ENCODE measurements at places on chromosomes 11 and 22. TPM values are rescaled to one million over a fixed set of nuclear protein-coding genes. Genes with fewer than 3 reads are reported as not detected.

Gene RFPL2
- polyA plus RNA-seq = 1.9 TPM

GRCh38 chr11:14614091-14614622, 29.4 kb upstream of the PDE3B start:
- DNase-seq = no peak
- H3K36me3 ChIP-seq = peaks cover 4% of the 10 kb centered on the region
- H3K4me1 ChIP-seq = peaks cover 5% of the 10 kb centered on the region
- H3K27me3 ChIP-seq = no peaks in the 10 kb centered on the region

Gene MRE11
- 14.4 TPM for polyA plus RNA-seq

Gene MED15
- polyA plus RNA-seq = 120 TPM

GRCh38 chr22:28252539-28252938, 333.5 kb upstream of the PITPNB start:
- H3K36me3 ChIP-seq = no peaks in the 10 kb centered on the region
- H3K4me3 ChIP-seq = no peak overlapping the region
- no peak for DNase-seq
- H3K27me3 ChIP-seq = no peaks in the 10 kb centered on the region
- no peak overlapping the region for H3K27ac ChIP-seq
- no peaks in the 10 kb centered on the region for H3K4me1 ChIP-seq

Gene CHADL
- polyA plus RNA-seq = 0.70 TPM

Gene LRRN4CL
- polyA plus RNA-seq = not detected

DNA sequence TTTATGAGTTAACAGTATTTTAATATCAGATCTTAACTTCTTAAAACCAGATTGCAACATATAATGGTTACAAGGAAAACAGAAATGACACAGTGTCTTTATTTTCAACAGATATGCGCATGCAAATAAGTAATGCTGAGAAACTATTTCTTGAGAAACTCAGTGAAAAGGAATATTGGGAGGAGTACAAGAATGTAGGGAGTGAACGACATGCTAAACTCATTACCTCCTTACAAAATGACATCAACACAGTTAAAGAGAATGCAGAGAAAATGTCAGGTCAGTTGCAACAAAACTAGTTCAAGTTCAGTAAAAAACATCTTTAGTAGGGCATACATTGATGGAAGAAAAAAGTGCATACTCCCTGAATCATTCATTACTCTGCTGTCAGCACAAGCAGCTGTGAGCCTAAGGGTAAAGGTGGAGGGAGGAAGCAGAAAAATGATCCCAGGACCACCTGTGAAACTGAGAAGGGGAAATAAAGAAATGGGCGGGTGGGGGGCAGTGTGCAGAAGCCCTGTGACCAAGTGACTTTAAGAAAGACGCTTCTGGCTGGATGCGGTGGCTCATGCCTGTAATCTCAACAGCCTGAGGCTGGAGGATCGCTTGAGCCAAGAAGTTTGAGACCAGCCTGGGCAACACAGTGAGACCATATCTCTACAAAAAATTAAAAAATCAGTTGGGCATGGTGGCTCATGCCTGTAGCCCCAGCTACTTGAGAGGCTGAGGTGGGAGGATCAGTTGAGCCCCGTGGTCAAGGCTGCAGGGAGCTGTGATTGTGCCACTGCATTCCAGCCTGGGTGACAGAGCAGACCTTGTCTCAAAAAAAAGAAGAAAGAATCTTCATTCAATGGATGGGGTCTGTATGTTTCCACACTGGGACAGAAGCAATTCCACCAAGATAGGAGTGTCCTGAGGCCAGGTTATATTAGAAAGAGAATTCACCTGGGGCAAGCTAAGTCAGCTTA, 31.2 kb downstream of the CCDC83 start:
- H3K27me3 ChIP-seq = no peaks in the 10 kb centered on the region
- no peak overlapping the region for H3K27ac ChIP-seq
- no peak overlapping the region for H3K4me3 ChIP-seq
- H3K4me1 ChIP-seq = no peaks in the 10 kb centered on the region
- no peak for DNase-seq
- H3K36me3 ChIP-seq = no peaks in the 10 kb centered on the region

DNA sequence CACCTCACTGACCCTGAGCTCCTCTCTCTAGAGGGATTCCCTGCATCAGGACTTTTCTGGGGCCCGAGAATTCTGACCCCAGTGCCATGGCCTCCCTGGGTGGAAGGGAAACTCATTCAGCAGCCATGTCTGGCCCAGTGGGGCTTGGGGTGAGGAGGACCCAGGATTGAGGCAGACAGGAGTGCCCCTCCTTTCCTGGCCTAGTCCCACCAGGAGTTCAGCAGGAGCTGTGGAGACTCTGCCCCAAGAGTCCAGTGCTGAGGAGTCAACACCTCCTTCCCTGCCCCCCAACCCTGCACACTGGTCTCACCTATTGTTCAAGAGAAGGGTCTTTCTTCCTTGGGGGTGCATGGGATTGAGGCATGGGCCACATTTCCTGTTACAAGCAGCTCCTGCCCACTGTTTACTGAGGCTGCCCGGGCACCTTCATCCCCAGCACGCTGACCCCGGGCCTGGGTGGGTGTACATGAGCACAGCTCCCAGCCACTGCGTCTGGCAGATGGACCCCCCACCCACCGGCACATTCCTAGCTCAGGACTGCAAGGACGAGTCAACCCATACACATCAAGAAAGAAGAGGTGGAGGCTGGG, 33.9 kb downstream of the ALX4 start:
- H3K4me1 ChIP-seq = no peaks in the 10 kb centered on the region
- no peak overlapping the region for H3K27ac ChIP-seq
- H3K4me3 ChIP-seq = no peak overlapping the region
- no peaks in the 10 kb centered on the region for H3K27me3 ChIP-seq

- no peaks in the 10 kb centered on the region for H3K4me1 ChIP-seq
- H3K27me3 ChIP-seq = no peaks in the 10 kb centered on the region
- no peak for DNase-seq
- peak overlapping the region; percentile 71 for H3K27ac ChIP-seq
- H3K4me3 ChIP-seq = no peak overlapping the region
Observed at GRCh38 chr22:24730864-24731263, 43.7 kb downstream of the PIWIL3 start.

Gene RAG2
- polyA plus RNA-seq = not detected

DNA sequence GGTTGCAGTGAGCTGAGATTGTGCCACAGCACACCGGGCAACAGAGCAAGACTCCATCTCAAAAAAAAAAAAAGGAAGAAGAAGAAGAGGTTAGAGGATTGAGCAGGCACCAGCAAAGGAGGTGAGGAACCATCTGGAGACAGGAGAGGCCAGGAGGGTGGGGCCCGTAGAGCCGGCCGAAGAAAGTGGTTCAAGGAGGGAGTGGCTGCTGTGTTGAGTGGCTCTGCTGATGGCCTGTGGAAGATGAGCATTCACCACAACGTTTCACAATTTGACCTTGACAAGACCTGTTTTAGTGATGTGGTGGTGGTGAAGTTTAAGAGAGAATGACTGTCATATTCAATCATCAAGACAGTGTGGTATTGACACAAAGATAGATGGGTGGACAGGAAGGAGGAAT, 6.8 kb upstream of the CTSD start:
- peaks cover 11% of the 10 kb centered on the region for H3K4me1 ChIP-seq
- no peaks in the 10 kb centered on the region for H3K36me3 ChIP-seq
- no peak overlapping the region for H3K27ac ChIP-seq
- no peak for DNase-seq
- H3K27me3 ChIP-seq = no peaks in the 10 kb centered on the region

DNA sequence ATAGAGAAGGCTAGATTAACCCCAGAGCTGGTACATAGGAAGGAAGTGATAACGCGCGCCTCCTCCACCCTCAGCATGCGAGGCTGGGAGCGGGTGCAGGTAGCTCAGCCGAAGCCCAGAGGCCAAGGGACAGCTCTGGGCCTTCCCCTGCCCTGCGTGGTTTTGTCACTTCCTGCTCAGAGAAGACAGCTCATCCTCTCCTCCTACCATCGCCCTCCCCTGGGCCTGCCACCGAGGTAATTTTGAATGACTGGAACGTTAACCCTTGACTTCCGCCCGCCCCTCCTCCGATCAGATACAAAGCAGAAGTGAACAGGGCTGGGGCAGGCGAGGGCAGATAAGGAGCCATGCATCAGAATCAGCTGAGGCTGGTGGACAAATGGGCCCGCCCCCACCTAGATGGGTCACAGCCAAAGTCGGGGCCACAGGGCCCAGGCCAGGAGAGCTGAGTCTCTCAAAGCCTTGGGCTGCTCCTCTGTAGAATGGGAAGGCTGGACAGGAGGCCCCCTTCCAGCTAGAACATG, 1.6 kb downstream of the RAC2 start:
- peaks cover 66% of the 10 kb centered on the region for H3K4me1 ChIP-seq
- peak overlapping the region; percentile 91 for H3K27ac ChIP-seq
- H3K4me3 ChIP-seq = peak overlapping the region; percentile 100
- DNase-seq = peak; percentile 84
- H3K27me3 ChIP-seq = no peaks in the 10 kb centered on the region

Gene MS4A13
- polyA plus RNA-seq = not detected

Gene ADM
- polyA plus RNA-seq = 0.16 TPM

GRCh38 chr11:8685306-8685705, 2.7 kb downstream of the RPL27A start:
- H3K4me3 ChIP-seq = no peak overlapping the region
- peaks cover 28% of the 10 kb centered on the region for H3K36me3 ChIP-seq
- no peaks in the 10 kb centered on the region for H3K27me3 ChIP-seq
- H3K4me1 ChIP-seq = peaks cover 43% of the 10 kb centered on the region
- peak overlapping the region; percentile 40 for H3K27ac ChIP-seq

All from CD8-positive, alpha-beta memory T cell (primary cell).